Neuronal stem cell (in vitro differentiated cells): ENCODE measurements at places on chromosomes 4 and X.

GRCh38 chrX:71292669-71293365 lies 8.7 kb upstream of the ITGB1BP2 start:
- no peak for DNase-seq

DNA sequence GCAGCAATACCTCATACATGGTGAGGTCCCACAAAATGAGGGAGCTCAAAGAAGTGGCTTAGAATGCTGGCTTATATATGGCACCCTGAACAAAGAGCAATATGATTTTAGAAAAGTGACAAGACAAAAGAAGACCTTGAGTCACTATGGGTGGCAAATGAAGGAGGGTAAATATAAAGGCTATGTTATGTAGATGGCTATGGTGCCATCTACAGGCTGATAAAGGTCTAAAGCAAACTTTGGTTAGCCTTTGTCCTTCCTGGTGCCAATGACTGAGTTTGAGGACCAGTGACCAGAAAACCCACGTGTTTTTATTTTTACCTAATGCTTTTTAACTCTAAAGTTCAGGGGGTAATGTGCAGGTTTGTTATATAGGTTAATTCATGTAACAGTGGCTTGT lies 151.8 kb downstream of the CCNG2 start:
- DNase-seq, result peak; percentile 9

- DNase-seq, result no peak
Measured at GRCh38 chrX:129932821-129933321, 26.9 kb downstream of the UTP14A start.

- peak; percentile 71 for DNase-seq
Measured at GRCh38 chrX:66638591-66639500, at the start of gene EDA2R. TSS of gene EDA2R (minus strand) at chrX:66639078. CDS start at chrX:66616020, 23,058 bp downstream.

DNA sequence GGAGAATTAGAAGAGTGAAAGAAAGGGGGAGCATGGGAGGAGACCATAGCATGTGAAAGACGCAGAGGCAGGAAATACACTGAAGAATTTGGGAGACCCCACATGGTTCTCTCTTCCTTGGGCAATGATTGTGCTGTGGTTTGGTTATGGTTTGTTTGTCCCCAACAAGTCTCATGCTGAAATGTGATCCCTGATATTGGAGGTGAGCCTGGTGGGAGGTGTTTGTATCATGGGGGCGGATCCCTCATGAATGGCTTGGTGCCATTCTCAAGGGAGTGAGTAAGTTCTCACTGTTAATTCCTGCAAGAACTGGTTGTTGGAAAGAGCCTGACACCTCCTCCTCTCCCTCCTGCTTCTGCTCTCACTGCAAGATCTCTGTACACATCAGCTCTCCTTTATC lies 78.6 kb upstream of the RAI2 start:
- DNase-seq, result no peak

DNA sequence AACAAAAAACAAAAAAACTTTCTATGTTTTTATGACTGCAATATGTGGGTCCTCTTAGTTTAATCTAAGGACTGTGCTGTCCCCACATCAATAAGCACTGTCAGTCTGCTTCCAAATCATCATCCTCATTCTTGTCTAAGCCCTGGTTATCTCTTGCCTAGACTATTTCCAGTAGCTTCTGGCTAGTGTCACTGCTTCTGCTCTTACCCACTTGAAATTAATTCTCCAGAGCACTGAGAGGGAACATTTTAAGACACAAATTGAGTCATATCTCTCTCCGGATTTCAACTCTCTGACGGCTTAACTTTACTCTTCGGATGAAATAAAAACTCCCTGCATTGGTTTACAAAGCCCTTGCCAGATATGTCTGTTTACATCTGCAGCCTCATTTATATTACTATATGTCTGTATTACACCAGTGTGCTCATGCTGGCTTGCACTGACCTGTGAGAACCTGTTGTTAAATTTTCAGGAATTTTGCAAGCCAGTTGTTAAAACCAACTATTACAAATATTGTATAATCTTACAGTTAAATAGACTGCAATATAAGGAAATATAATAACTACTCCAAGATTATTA lies 345.9 kb downstream of the ADGRL3 start:
- no peak for DNase-seq

DNA sequence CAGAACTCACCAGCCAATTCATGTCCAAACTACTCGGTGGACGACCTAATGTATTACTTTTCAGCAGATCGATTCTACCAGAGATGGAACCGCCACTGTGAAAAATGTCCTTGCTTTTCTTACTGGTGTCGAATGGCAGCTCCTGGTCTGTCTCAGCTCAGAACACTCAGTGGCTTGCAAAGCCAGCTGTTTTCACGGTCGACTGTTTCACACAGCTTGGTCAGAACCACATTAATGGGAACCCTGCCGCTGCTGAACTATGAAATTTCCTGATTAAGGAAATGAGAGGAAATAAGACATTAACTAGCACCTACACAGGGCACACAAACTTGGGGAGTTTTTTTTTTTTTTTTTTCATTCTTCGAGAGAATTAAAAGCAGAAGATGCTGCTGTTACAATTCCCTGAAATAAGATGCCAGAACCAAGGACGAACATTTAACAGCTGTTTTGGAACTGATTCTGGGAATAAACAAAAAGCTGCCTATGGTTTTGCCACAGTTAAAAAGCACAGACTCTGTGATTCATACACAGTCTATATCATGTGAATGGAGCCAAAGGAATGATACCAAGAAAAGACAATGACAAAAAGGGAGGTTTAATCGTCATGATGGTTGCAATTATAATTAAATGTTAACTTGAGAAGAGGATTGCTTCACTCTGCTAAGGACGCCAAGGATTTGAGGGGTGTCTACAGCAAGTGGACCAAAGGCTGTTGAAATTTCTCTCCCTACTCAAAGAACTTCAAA lies 31.3 kb downstream of the SUPT20HL2 start:
- no peak for DNase-seq

DNA sequence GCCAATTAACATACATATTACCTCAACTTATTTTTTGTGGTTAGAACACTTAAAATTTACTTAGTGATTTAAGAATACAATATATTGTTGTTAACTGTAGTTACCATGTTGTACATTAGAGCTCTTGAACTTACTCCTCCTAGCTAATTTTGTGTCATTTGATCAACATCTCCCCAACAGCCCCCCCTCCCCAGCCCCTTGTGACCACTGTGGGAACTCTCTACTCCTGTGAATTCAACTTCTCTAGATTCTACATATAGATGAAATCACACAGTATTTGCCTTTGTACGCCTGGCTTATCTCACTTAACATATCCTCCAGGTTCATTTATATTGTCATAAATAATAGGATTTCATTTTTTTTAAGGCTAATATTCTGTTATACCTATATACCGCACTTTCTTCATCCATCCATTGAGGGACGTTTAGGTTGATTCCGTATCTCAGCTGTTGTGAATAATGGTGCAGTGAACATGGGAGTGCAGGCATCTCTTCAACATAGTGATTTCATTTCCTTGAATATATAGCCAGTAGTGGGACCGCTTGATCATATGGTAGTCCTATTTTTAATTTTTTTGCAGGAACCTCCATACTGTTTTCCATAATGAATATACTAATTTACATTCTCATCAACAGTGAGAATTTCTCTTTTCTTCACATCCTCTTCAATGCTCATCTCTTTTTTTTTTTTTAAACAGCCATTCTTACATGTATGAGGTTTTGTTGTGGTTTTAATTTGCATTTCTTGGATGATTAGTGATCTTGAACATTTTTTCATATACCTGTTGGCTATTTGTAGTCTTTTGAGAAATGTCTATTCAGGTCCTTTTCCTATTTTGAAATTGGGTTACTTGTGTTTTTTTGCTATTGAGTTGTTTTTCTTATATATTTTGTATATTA lies 66.8 kb downstream of the RAPGEF2 start:
- DNase-seq, result no peak
